GM04504 (cell line): ENCODE measurements at places on chromosomes 2 and 18.

- DNase-seq: no peak
These were observed 41.6 kb downstream of the RBBP8 start for GRCh38 chr18:22974707-22975106.

DNA sequence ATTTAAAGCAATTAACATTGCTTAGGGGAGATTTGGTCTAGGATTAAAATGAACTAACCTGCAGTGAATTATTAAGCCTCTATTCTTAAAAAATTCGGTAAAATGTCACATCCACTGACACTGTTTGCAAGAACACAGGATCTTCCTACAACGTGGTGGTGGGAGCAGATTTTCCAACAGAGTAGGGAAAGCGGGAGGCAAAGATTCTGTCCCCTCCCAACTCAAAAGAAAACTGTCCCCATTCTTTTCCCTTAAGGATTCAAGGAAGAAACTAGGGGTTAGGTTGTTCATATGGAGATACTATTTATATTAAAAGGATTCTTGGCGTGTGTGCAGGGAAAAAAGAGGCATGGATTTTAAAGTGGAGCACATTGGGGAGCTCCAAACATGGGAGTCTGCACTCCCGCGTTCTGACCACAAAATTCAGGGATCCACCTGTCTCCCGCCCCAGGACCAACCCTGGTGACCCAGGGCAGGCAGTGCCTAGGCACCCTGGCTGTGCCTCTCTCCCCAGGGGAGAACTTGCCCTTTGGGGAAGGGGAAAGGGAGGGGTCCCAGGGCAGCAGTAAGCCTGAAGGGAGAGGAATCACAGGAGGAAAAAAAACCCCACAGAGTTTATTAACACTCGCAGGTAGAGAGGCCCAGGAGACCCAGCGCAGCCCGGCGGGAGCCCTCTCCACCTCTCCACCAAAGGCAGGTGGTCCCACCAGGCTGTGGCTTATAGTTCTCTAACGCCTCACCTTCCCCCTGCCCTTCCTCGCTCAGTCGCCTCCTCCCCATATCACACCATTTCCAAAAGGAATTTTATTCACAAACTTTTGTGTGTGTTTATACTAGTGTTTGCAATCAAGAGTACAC lies 2.3 kb downstream of the PTGR3 start:
- no peak for DNase-seq

DNA sequence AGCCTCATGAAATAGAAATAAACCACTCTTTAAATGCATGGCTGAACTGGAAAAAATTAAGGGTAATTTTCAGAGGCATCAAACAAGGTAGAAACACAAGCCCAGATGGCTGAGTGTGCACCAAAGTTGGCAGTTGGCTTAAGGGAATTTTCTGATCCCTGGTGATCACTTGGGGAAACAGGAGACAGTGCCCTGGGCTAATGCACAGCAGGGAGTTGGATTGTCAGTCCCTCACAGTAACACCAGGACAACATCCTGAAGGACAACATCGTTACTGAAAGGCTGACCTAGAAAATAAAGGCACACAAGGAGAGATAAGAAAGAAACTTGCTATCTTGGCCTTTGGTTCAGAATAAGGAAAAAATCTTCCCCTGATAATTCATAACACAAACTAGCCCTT lies 417.0 kb downstream of the SLC4A3 start:
- no peak for DNase-seq

- DNase-seq: no peak
These were observed 25.0 kb upstream of the RNF152 start for GRCh38 chr18:61917818-61918217.

GRCh38 chr2:51795248-51795888 lies 763.4 kb upstream of the NRXN1 start:
- no peak for DNase-seq

DNA sequence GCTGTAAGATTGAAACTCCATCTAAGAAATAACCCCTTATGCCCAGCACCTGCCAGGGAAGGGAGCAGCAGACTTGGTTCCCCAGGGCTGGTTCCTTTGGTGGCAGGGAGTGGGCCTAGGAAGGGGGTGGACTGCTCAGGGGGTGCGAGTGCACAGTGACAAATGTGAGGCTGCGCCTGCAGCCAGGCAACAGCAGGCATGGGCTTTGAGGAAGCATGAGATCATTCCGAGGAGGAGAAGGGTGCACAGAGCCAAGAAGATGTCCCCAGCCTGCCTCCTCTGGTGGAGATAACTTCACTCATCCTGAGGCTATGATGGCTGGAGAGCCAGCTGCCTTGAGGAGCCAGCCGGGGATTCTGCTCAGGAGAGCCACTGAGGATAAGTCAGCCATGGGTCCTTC lies 158.0 kb downstream of the CAPN13 start:
- no peak for DNase-seq
